ENCODE measurements at places on chromosomes 2 and 18.

DNA sequence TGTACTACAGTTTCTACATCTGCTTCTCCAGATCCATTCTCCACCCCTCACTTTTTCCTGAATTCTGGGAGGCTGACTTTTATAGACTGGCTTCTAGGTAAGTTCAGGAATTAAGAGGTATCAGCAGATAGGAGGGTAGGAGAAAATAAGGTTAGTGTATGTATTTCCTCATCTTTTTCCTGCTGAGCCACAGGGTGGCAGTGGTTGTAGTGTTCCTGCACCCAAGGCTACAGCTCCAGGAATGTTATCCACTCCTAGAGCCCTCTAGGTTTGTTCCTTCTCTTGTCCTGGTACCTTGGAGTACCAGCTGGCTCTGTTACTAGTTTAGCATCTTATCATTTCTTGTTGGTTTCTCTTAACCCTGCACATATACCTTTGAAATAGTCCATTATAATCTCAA, 40.7 kb upstream of the C2orf66 start:
- peak; percentile 48 for DNase-seq

DNA sequence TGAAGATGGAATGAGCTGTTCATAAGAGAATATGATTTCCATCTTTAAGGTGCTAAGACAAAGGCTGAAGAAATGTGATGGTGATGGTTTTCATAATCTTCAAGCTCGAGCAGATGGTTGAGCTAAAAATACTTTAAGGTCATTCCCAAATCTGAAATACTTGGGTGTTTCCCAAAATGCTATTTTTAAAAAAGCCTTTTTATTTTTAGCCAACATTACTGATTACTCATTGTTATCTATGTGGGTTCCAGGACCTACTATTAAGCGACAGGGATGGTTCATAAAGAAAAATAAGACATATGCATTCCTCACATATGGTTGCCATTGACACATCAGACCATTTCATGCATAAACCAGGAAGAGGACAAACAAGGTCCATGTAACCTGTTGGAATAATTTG, 298.5 kb downstream of the PLCL1 start:
- DNase-seq: no peak

DNA sequence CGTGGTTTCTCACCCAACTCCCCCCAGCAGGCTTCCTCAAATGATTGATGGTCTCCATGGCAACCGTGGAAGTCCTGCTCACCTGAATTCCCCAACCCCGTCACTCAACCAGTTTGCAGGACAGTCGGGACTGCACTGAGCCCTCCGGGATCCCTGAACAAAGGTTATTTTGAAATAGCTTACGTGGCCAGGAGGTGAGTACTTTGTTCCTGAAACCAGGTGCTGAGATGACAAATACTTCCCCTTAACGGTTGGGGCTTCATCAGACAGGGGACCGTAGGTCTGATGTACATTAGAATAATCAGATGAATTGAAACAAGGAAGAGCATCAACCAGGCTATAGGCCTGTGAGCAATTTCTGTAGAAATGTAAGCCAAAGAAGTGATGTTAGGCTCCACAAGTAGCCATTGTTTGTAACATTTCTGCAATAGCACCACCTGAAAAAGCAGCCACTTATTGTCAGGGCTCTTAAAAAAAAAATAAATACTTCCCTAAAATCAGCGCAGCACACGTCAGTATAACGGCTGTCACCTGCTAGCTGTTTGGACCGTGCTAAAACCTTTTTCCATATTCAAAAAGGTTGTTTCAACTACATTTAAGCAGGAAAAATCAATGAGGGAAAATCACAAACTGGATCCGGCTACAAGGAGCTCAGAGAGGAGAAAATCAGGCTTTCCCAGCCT, 206.4 kb upstream of the ID2 start:
- no peak for DNase-seq

GRCh38 chr2:16890081-16890480, 224.4 kb upstream of the CYRIA start:
- DNase-seq: peak; percentile 33

GRCh38 chr2:53600815-53601214, 166.8 kb upstream of the CHAC2 start:
- no peak for DNase-seq

GRCh38 chr2:143564419-143564818, 435.2 kb downstream of the ARHGAP15 start:
- no peak for DNase-seq

- no peak for DNase-seq
Observed at GRCh38 chr2:38155-38554, 8.2 kb downstream of the FAM110C start.

DNA sequence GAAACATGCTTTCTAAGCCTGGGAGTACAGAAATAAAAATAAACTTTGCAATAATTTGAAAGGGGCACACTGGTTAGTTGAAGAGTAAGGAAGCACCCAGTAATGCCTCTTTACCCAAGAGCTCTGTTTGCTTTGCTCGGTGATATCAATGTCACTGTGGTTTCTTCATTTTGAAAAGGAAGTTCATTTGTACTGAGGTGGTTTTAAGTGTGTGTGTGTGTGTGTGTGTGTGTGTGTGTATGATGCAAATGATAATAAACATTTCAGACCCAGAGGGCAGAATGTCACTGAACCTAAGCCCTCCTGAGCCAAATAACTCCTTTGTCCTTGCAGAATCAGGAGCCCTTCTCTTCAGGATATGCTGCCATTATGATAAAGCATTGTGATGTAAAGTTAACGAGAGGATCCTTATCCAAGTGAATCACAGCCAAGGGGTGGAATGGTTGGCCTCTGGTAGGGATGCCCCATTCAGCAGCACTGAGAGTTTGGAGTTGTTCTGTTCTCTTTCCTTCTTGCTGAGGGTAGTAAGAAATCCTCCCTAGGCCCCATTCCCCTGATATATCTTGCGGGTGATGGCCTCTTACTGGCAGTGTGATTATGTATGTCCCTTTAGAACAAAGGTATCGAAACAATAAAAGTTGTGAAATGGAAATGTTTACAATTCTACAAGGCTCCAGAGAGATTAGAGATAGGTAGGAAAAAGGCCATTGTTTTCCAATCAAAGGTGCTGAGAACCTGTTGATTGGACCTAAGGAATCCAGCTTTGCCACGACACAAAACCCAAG, 7.6 kb downstream of the ITGA6 start:
- no peak for DNase-seq

DNA sequence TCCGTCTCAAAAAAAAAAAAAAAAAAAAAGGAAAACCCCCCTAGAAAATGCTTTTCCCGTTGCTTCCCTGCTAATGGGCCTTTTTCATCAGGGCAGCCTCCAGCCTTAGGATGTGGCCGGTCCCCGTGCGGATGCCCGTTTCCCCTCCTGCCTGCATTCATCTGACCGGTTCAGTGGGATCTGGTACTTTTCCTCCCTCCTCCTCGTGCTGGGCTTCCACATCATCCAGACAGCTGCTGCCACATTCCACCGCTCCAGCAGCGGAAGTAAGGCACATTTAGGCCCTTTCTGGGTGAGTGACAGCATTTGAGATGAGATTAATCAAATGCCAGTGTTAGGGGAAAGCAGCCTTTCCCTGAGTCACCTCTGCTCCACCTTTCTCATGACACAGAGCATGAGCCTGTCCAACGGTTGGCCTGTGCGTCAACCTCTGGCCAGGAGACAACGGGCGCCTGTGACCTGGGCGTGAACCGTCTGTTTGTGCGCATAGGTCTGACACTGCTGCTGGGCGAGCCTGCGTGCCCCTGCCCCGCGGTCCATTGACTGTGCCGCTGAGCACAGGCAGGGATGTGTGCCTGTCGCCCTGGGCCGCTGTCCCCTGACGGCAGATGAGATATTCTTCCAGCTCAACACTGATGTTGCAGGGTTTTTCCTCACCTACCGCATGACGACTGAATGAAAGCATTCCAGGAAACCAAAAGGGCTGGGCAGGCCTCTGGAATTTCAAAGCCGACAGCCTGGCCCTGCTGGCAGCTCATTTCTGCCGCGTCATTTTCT, 174.0 kb downstream of the TGIF1 start:
- no peak for DNase-seq

DNA sequence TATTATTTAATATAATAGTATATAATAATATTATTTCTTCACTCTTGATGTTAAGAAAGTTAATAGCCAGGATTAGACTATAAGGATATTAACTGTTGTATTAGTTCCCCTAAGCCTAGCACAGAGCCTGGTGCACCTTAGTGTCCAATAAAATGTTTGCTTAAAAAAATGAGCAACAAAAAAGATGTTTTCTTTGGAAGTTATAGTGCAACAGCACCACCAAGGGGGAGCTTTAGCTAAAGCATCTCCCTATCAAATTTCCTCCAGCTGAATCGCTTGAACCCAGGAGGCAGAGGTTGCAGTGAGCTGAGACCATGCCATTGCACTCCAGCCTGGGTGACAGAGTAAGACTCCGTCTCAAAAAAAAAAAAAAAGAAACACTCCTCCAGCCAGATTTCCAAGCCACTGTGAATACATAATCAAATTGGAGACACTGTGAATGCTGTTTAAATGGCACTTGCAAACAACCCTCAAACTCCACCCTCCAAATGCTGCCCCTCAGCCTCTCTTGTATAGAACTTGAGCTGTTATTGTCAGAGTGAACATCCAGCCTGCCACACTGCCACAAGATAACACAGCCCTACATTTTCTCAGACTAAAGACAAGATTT, 221.9 kb downstream of the DYM start:
- DNase-seq: peak; percentile 52

- DNase-seq: no peak
Observed at GRCh38 chr2:1715184-1716013, 28.9 kb downstream of the PXDN start.

GRCh38 chr18:30992231-30992630, 50.3 kb downstream of the DSC3 start:
- no peak for DNase-seq

GRCh38 chr18:57086163-57086562, 60.7 kb upstream of the BOD1L2 start:
- DNase-seq: no peak

- DNase-seq: no peak
Observed at GRCh38 chr2:239471011-239471792, 70.4 kb upstream of the HDAC4 start.

DNA sequence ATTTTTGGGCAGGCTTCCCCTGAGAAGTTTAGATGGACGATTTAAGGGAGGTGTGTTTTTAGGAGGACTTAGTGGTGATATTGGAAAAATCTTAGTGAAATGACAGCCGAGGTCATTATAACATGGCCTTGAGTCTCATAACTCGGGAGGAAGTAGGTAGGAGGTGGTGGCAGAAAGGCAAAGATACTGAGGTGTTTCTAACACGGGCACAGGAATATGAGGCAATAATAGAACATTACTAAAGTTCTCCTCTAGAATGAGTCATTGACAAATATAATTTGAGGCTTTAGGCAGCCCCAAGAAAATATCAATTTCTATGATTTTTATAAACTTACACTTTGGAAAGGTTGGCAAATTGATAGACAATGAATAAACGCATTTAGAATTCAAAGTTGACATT, 146.1 kb upstream of the ZEB2 start:
- no peak for DNase-seq

DNA sequence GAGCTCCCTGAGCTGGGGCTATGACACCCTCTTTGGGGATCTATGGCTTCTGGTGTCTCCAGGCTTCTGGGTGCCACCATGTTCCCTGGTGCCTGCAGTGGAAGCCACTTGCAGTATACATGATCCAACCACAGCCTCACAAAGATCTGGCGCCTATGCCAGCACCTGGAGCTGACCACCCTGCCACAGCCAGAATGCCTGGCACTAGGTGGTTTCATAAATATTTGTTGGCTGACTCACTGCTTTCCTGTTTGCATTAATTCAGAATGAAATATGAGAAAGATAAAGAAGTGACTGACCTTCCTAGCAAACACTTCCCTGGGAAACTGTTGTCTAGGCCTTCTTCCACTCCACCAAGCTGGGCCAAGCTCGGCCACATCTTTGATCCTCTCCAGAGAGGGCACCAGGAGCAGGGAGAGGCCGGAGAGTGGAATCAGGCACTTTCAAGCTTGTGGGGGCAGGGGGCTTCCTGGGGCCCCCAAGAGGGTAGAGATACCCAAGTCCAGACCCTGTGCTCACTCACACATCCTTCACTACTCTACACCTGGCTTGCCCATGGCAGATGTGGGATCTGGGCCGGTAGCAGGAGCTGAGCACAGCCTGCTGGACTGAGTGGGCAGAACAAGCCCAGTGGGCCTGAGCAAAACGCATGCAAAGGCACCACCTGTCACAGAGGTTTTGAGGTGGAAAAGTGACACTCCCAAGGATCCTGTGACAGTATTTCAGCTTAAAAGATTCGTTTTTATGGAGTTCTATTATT, 565.7 kb downstream of the SLC4A3 start:
- no peak for DNase-seq

- DNase-seq: no peak
Observed at GRCh38 chr2:26913999-26914658, 56.3 kb upstream of the MAPRE3 start.

- no peak for DNase-seq
Observed at GRCh38 chr2:100004959-100005387, 137.4 kb downstream of the AFF3 start.

GRCh38 chr2:184599054-184599871, 934 bp downstream of the ZNF804A start:
- no peak for DNase-seq

DNA sequence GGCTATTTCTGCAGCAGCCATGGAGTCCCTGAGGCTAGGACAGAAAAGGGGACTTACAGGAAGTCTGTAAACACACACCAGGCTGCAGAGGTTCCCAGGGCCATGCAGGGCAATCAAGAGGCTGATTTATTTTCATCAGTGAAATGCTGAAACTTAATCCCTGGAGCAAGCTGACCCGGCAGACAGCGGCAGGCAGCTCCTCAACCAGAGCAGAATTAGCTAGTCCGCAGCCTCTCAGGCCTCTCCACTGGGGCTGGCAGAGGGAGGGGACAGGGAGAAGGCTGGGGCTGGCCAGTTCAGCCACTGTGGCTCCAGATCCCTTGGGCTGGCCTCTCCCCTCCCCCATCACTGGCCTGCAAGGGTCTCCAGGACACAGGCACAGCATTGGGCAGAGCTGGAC, 136.3 kb downstream of the TNS1 start:
- no peak for DNase-seq

- no peak for DNase-seq
Observed at GRCh38 chr2:235371018-235371417, 122.8 kb upstream of the AGAP1 start.

DNA sequence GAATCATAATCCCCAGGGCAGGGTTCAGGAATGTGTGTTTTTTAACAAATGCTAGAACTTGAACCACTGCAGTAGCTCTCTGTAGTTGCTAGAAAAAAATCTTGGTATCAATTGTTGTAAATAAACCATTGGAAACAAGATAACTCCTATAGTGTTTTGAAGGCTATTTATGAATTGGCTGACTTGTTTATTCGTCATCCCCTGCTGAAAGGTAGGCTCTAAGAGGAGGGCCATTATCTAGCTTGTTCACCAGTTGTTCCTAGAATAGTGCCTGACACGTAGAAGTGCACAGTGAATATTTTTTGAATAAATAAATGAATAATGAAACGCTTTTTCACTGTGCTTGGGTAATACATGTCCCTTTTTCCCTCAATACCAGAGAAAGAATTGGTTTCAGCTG, 211.4 kb downstream of the BABAM2 start:
- no peak for DNase-seq

- DNase-seq: no peak
Observed at GRCh38 chr2:156476021-156476849, 40.1 kb downstream of the GPD2 start.

DNA sequence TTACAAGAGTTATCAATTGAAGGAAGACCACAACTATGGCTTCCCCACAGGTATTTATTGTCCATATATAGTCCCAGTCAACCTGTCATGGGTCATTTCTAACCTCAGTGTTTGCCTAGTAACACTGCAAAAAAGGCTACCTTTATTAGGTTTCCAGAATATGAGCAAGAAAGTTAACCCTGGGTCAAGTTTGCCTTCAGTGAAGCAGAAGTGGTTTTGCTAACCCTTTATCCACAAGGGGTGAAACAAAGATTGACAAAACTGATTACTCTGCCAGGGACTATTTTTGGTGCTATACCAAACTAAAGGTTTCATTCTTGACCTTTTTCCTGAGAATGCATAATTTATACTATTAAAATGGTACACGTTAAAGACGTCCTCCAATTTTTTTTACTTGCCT, 28.8 kb downstream of the SP100 start:
- DNase-seq: no peak

Measured in D341Med (cell line).